CD4-positive, alpha-beta T cell treated with Interleukin-1 beta for 1 hour (primary cell): ENCODE measurements at places on chromosomes 3 and 15.

GRCh38 chr3:44510000-44510368 lies 32.5 kb upstream of the ZNF445 start:
- no peak for DNase-seq

DNA sequence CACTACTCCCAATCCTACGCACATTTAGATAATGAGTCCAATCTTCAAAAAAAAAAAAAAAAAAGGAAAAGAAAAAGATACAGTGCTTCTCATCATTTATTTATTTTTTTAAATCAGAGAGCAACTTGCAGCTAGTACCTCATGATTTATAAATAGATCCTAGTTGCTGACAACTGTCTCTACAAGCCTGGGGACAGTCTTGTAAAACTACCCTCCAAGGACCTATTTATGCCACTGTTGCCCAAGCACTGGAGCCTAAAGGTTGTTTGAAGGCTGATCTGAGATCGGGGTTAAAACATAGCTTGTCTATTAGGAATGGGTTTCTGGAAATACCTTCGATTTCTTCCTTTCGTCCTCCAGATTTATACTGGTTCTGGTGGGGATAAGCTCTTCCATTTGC lies 14.7 kb downstream of the GABRR3 start:
- no peak for DNase-seq

- no peak for DNase-seq
These were observed 2.3 kb downstream of the GORASP1 start for GRCh38 chr3:39104961-39105686.

DNA sequence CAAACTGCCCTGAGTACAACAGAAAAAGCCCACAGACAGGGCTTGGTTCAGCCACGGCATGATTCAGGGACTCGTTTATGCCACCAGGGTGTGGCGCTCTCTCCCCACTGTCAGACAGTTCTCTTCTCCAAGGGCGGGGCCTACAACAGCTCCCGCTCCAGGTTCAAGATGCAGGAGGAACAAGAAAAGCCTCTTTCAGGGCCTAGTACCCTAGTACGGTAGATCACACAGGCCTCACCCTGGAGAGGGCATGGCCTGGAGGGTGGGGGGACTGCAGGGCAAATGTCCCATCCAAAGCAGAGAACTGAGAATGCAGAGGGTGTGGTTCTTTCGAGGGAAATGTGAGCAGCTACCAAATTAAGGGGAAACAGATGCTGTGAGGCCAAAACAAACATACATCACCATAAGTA lies 12.0 kb downstream of the MESD start:
- peak; percentile 51 for DNase-seq

- no peak for DNase-seq
These were observed 369.8 kb downstream of the DIPK2A start for GRCh38 chr3:144341471-144341870.

- DNase-seq = no peak
These were observed 163.4 kb downstream of the ALDH1A2 start for GRCh38 chr15:57902155-57902554.

DNA sequence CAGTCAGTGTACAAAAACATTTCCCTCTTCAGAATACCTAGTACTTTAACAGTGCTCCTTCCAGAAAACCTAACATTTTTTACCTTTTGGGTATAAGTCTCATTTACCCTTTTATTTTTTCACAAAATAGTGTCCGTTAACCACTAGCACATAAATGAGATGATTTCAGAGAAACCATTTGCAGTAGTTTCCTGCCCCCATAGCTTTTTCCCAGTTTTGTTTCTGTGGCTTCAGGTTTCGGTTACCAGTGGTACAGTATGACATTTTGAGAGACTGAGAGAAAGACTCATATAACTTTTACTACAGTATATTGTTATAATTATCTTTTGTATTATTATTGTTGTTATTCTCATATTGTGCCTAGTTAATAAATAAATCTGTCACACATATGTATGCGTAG lies 6.2 kb upstream of the RBMS3 start:
- no peak for DNase-seq

- no peak for DNase-seq
These were observed 12.8 kb downstream of the ADPGK start for GRCh38 chr15:72770673-72771328.

- no peak for DNase-seq
These were observed 154.4 kb downstream of the CBLB start for GRCh38 chr3:105714453-105714852.

- no peak for DNase-seq
These were observed 28.7 kb upstream of the TP63 start for GRCh38 chr3:189602471-189602870.

DNA sequence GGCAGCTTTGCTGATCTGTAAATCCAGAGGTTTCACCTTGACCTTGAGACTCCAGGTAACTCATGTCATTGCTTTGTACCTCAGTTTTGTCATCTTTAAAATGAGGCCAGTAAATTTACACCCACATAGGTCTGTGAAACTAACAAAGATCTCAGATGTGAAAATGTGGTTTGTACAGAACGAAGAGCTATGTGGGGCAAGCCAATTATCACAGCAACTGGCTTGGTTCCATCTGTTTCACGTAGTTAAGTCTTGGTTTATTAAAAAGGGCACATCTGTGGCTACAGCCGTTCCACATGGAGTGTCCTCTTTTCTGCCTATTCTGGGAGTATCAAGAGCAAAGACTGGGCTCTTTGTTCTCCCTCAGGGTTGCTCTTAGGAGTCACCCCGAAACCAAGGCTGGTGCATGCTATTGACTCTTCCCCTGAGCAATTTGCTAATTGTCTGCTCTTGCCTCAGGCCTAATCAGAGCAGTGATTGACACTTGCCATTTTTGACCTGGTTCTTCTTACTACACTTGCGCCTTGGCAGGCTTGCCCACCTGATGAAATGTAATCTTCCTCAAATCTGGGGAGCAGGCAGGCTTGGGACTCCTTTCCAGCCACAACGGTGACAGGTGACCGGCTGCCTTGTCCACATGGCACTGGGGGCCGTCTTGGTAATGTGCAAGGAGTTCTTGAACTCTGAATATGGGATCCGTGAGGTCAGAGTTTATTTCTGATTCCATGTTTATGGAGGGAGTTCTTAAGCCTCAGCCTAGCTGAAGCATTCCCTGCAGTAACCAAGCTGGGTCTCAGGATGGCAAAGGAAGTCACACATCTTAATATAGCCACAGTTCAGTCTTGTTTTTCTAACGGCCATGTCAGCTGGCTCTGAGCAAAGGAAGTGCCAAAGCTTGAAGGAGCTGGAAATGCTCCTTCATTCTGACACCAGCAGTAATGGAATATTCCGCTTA lies 40.1 kb downstream of the EAF1 start:
- DNase-seq = no peak

DNA sequence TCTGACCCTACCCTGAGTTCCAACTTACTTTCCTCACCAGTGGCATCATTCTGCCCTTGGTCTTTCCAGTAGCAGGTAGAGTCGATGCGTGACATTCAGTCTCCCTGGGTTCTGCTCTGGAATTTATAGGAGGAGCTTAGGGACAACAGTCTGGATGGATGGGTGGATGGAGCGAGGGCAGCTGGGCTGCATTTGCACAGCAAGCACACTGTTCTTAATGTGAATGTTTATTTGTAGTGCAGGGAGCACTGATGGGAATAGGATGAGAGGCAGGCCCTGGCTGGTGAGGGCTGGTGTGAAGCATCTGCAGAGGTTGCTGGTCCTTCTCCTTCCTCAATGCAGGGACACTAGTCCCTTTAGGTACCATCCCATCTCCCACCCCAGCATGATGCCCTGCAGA lies 176.2 kb downstream of the EPHB1 start:
- DNase-seq = no peak
